Activated naive CD4-positive, alpha-beta T cell treated with anti-CD3 and anti-CD28 coated beads, Interleukin-2, amount 10 ng/mL, durations not matched to agents 7 days and 5 days (primary cell): ENCODE measurements at places on chromosomes 7 and 10.

GRCh38 chr7:14576578-14576977 lies 326.0 kb downstream of the DGKB start:
- no peak overlapping the region for H3K27ac ChIP-seq
- H3K27me3 ChIP-seq: no peaks in the 10 kb centered on the region
- no peak for DNase-seq
- H3K36me3 ChIP-seq: no peaks in the 10 kb centered on the region
- H3K4me3 ChIP-seq: no peak overlapping the region

DNA sequence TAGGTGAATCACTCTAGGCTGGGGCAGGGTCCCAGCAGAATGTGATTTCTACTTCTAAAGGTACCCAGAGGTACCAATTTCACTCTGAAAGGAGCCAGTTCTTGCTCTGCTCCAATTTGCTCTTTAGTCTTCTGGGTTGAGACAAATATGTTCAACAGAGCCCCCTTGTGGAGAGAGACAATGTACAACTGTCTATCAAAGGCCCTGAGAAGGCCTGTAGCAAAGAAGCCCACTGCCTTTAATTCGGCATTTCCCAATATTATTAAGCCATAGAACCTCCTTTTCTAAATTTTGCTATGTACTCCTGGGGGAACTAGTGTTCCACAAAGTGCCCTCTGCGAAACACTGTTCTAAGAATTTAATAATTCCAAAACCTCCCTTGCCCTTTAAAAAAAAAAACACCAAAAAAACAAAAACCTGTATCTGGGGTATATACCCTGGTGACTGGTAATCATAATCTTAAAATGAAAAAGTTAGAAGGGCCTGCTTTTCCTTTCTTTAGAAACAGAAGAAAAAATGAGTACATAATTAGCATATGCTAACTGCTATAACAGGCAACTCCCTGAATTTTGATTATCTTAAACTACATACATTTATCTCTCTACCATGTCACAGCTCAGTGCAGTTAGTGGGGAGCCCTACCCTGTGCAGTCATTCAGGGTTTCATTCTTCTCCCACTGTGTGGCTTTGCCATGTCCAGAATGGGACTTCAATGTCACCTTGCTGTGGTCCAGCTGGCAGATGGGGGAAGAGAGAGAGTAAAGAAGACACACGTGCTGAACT lies 160.9 kb upstream of the BMPER start:
- no peak overlapping the region for H3K27ac ChIP-seq
- no peak for DNase-seq
- H3K36me3 ChIP-seq: no peaks in the 10 kb centered on the region
- H3K4me3 ChIP-seq: no peak overlapping the region
- H3K27me3 ChIP-seq: no peaks in the 10 kb centered on the region

- H3K27ac ChIP-seq: no peak overlapping the region
- no peaks in the 10 kb centered on the region for H3K4me1 ChIP-seq
- H3K27me3 ChIP-seq: peaks cover 2% of the 10 kb centered on the region
- DNase-seq: no peak
- no peaks in the 10 kb centered on the region for H3K36me3 ChIP-seq
- H3K4me3 ChIP-seq: no peak overlapping the region
Observed at GRCh38 chr7:50687096-50687495, 95.6 kb downstream of the GRB10 start.

- H3K4me3 ChIP-seq: no peak overlapping the region
- no peaks in the 10 kb centered on the region for H3K27me3 ChIP-seq
- H3K4me1 ChIP-seq: no peaks in the 10 kb centered on the region
- no peak overlapping the region for H3K27ac ChIP-seq
Observed at GRCh38 chr7:114530057-114530611, 115.5 kb downstream of the FOXP2 start.

DNA sequence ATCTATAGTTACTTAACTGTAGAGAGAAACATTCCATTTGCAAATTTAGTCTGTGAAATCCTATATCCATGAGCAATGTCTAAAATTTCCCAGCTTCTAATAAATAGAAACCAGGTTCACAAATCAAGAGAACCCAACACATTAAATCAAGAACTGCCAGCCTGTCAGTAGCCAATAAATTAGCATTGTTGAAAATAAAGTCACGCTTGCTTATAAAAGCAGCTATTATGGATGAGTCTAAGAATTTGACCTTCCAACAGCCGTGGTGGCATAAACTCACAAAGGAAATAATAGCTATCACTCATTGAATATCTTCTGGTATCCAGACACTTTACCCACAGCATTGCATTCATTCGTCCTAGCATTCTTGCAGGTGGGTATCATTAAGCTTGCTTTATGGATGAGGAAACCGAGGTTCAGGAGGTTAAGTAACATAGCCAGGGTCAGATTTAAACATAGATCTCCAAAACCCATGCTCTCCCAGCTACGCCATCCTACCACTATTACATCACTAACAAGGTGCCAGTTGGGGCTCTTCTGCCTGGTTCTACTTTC lies 260.1 kb upstream of the YAE1 start:
- no peaks in the 10 kb centered on the region for H3K36me3 ChIP-seq
- no peaks in the 10 kb centered on the region for H3K4me1 ChIP-seq
- H3K27me3 ChIP-seq: peaks cover 9% of the 10 kb centered on the region
- H3K4me3 ChIP-seq: no peak overlapping the region
- no peak for DNase-seq

GRCh38 chr7:47267346-47267745 lies 314.6 kb downstream of the TNS3 start:
- no peaks in the 10 kb centered on the region for H3K4me1 ChIP-seq
- no peak overlapping the region for H3K4me3 ChIP-seq
- no peak overlapping the region for H3K27ac ChIP-seq
- no peak for DNase-seq
- no peaks in the 10 kb centered on the region for H3K27me3 ChIP-seq

DNA sequence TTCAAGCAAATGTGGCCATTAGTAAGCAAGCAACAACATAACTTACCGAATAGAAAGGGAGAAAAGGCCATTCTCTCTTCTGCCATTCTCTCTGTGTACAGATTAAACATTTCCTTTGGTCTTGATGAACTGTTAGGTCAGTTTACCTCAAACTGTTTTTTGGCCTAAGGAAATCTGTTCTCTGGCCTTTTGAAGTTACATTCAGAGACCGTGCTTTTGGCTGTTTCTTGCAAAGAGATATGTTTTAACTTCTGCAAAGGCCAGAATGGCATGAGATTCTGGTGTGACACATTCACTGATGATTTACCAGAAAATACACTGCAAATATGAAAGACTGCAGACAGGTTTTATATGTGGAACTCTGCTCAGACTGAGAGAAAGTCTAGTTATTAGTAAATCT lies 22.2 kb downstream of the AHR start:
- no peak overlapping the region for H3K4me3 ChIP-seq
- no peak for DNase-seq
- peaks cover 33% of the 10 kb centered on the region for H3K36me3 ChIP-seq
- H3K27me3 ChIP-seq: no peaks in the 10 kb centered on the region

GRCh38 chr10:84214612-84215235 lies 10.6 kb downstream of the LRIT2 start:
- no peak overlapping the region for H3K4me3 ChIP-seq
- H3K27ac ChIP-seq: no peak overlapping the region
- peak; percentile 61 for DNase-seq
- no peaks in the 10 kb centered on the region for H3K4me1 ChIP-seq

DNA sequence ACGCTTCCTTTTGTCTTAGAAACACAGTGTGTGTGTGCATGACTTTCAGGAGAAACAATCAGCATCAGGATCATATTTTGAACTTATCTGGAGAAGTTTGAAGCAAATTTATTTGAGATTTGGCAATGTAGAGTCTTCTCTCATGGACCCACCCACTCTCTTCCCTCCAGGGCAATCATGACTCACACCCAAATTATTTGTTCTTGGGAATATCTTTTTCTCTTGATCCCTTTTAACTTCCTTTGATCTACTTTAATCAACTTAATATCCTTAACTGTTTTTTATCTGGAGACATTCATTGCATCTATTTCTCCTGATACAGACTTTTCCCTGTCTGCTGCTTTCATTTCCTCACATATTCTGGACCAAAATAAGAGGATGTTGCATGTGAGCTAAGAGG lies 1174.3 kb downstream of the GATA3 start:
- no peak for DNase-seq
- H3K4me3 ChIP-seq: no peak overlapping the region
- no peak overlapping the region for H3K27ac ChIP-seq
- H3K36me3 ChIP-seq: no peaks in the 10 kb centered on the region
- H3K27me3 ChIP-seq: peaks cover 24% of the 10 kb centered on the region
- peaks cover 5% of the 10 kb centered on the region for H3K4me1 ChIP-seq

GRCh38 chr7:44267719-44268421 lies 57.5 kb downstream of the CAMK2B start:
- H3K4me1 ChIP-seq: no peaks in the 10 kb centered on the region
- no peak for DNase-seq
- peaks cover 35% of the 10 kb centered on the region for H3K27me3 ChIP-seq
- H3K27ac ChIP-seq: peak overlapping the region; percentile 52

DNA sequence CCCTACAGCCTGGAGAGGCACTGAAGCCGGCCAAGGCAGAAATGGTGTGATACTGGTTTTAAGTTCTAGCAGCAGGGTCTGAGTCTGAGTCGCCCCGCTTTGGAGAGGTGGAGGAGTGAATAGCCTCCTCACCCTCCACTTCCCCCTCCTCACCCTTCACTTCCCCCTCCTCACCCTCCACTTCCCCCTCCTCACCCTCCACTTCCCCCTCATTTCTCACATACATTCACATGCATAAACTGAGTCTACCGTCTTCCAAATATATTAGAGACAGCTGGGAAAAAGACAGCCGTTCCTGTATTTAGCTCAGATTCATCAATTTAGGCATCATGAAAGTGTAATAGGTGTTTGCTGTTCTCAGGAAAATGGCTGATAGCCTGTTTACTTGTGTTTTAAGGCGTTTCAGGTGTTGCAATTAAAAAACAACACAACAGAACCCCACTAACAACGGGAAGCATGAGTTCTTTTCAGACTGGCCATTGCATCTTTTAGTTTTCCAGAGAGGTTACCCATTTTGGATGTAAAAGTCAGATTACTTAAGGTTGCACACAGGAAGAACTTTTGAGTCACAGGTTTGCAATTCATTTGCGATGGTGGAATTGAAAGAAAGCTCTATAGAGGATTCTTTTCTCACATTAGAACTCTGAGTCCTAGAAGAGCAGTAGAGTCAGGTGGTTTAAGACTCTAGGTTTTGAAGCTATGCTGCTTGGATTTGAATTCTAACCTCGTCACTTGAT lies 861 bp downstream of the NRBF2 start:
- H3K27me3 ChIP-seq: peaks cover 3% of the 10 kb centered on the region
- peaks cover 34% of the 10 kb centered on the region for H3K4me1 ChIP-seq
- H3K27ac ChIP-seq: peak overlapping the region; percentile 97
- no peak for DNase-seq

GRCh38 chr10:78224602-78225001 lies 190.9 kb downstream of the RPS24 start:
- H3K27me3 ChIP-seq: peaks cover 15% of the 10 kb centered on the region
- H3K27ac ChIP-seq: no peak overlapping the region
- H3K36me3 ChIP-seq: no peaks in the 10 kb centered on the region
- no peak for DNase-seq
- no peak overlapping the region for H3K4me3 ChIP-seq

- H3K4me3 ChIP-seq: no peak overlapping the region
- peaks cover 25% of the 10 kb centered on the region for H3K36me3 ChIP-seq
- no peaks in the 10 kb centered on the region for H3K27me3 ChIP-seq
- no peak overlapping the region for H3K27ac ChIP-seq
- H3K4me1 ChIP-seq: no peaks in the 10 kb centered on the region
Observed at GRCh38 chr10:118002581-118002980, 44.2 kb downstream of the RAB11FIP2 start.

DNA sequence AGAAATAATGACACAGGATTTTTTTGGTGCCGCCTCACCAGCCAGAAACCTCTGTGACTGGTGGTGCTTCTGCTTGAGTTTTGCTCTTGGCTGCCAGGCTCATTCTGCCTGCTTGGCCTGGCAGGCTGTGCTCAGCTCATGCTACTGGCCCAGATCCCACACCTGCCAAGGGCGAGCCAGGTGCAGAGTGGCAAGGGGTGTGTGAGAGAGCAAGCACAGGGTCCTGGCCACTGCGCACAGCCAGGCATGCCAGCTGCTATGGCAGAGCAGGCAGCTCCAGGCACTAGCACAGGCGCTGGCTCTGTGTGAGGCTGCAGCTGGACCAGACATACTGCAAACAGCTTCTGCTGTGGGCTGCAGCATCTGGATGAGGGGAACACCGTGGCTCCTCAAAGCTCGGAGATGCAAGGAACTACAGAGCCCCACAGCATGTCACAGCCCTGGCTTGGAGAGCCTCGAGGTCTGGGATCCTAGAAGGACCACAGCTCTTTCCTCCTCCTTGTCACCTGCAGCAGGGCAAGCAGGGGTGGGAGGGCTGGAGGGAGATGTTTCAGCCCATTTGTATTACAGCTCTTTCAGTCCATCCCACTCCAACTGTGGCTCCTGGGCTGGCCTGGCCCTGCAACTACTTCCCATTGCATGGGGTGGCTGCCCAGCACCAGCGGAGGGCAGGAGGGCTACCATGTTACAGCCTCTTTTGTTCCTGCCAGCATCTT lies 313.4 kb upstream of the SEMA3C start:
- no peaks in the 10 kb centered on the region for H3K36me3 ChIP-seq
- no peak for DNase-seq
- H3K4me1 ChIP-seq: no peaks in the 10 kb centered on the region
- H3K4me3 ChIP-seq: no peak overlapping the region
- no peak overlapping the region for H3K27ac ChIP-seq

DNA sequence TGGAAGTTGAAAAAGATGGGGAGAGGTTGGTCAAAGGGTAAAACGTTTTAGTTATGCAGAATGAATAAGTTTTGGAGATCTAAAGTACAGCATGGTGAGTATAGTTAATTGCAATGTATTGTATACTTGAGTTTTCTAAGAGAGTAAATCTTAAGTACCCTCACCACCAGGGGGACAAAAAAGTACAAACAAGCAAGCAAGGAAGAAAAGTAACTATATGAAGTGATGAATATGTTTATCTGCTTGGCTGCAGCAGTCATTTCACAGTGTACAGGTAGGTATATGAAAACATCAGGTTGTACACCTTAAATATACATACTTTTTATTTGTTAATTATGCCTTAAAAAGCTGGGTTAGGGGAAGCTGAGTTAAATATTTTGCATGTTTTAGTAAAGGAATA lies 157.3 kb downstream of the PCLO start:
- H3K4me1 ChIP-seq: no peaks in the 10 kb centered on the region
- H3K27me3 ChIP-seq: no peaks in the 10 kb centered on the region
- H3K36me3 ChIP-seq: no peaks in the 10 kb centered on the region
- no peak for DNase-seq

DNA sequence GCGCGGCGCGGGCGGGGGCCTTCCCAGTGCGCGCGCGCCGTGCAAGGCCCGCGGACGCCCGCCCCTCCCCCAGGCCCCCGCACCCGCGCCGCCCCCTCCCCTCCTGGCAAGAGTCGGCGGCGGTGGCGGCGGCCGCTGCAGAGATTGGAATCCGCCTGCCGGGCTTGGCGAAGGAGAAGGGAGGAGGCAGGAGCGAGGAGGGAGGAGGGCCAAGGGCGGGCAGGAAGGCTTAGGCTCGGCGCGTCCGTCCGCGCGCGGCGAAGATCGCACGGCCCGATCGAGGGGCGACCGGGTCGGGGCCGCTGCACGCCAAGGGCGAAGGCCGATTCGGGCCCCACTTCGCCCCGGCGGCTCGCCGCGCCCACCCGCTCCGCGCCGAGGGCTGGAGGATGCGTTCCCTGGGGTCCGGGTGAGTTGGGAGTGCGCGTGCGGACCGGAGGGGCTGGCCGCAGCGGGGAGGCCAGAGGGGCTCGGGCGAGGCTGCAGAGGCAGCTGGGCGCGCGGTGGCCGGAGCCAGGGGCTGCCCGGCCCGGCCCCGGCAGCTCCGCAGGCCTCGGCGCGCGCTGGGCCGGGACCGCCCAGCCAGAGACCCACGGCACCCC lies at the start of gene BMPR1A:
TSS of gene BMPR1A (plus strand) at position 109 of the 602 bp plus-strand sequence. CDS start 119,400 bp downstream, outside the sequence.
- peaks cover 55% of the 10 kb centered on the region for H3K27me3 ChIP-seq
- H3K4me3 ChIP-seq: peak within 1 kb of the TSS; percentile 84
- H3K4me1 ChIP-seq: peaks cover 48% of the 10 kb centered on the region
- H3K27ac ChIP-seq: peak within 1 kb of the TSS; percentile 78
